ENCODE measurements at places on chromosomes 5 and 9.

GRCh38 chr5:171571663-171572062, 152.2 kb downstream of the FGF18 start:
- peak; percentile 29 for DNase-seq

DNA sequence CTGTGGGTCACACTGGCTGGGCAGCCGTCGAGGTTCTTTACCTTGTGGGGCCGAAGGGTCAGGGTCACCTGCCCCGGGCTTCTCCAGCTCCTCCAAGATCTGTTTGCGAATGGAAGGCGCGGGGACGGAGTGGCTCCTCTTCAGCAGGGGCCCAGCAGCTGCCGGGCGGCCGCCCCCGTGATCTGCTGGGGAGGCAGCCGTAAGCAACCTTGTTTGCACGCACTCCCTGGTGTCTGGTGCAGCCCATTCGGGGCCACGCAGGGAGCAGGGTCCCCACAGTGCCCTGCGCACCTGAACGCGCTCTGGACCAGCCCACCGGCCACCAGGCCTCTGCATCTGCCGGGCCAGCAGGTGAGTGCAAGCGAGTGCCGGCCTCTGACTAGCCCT, 34.9 kb downstream of the PNPLA7 start:
- DNase-seq, result no peak

GRCh38 chr5:43661102-43661501, 58.1 kb downstream of the NNT start:
- DNase-seq, result no peak

DNA sequence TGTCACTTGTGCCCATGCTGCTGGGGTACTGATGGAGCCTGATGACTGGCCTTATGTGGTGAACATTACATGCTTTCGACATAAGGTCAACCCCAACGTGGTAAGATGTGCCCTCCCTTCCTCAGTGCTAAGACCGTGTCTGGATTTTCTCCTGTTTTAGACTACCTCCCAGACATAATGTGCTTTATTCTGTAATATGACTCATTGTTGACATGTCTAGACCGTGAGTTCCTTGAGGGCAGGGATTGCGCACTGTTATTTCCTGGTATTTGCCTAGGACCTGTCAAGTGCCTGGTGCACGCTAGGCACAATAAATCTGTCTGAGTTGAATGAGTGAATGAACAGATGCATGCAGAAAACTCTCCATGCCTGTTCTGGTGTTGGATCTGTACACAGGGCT, 346.0 kb downstream of the KDM4C start:
- DNase-seq, result no peak

- DNase-seq, result no peak
Measured at GRCh38 chr9:133734590-133735414, 3.4 kb downstream of the SARDH start.

DNA sequence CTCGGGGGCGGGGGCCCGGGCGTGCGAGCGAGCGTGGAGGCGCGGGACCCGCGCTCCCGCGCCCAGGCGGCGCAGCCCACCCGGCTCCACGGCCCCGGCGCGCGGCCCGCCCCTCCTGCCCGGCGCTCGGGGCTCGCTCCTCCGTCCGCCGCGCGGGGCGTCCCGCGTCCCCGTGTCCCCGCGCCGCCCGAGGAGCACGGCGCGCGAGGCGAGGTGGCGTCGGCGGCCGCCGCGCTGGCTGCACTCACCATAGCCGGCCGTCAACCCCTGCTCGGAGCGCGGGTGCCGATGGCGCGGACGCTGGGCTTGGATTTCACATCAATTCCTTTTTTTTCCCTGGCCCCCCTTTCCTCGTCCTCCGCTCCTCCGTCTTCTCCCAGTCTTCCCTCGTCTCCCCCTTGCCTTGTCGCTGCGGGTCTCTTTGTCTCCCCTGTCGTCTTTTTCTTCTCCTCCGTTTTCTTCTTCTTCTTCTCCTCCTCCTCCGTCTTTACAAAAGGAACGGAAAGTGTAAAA, 494 bp downstream of the PTCH1 start:
- no peak for DNase-seq

DNA sequence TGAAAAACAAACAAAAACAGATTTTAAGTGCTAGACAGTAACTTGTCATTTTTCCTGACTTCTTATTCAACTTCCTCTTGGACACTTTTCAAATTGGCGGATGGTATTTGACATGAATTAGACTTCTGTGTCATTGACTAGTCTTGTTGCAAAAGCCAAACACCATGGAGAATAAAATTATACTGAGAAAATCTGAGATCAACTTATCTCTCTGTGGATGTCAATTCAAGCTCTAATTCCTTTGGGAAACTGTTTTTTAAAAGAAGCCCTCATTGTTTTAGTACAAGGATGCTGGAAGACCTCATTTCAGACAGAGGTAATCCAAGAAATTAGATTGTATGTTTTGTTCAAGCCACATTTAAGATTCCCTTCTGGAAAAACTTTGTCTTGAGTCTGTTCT, 831.0 kb downstream of the SEMA5A start:
- no peak for DNase-seq

- no peak for DNase-seq
Measured at GRCh38 chr9:88889386-88889785, 101.9 kb upstream of the S1PR3 start.

- DNase-seq, result no peak
Measured at GRCh38 chr9:13707612-13708576, 428.4 kb upstream of the MPDZ start.
